Ovary (tissue), 10 donors: ENCODE measurements at places on chromosomes 3 and 15. TPM values are rescaled to one million over a fixed set of nuclear protein-coding genes. Genes with fewer than 3 reads are reported as not detected.

Gene GOLGA8J
- not detected for polyA plus RNA-seq

Gene ROBO1
- 17.9 TPM for polyA plus RNA-seq

Gene ACAN
- 5.1 TPM for polyA plus RNA-seq

Gene DNAH12
- polyA plus RNA-seq, result 0.28 TPM

GRCh38 chr3:56796202-56796601, 5.5 kb downstream of the ARHGEF3 start:
- DNase-seq, result no peak

DNA sequence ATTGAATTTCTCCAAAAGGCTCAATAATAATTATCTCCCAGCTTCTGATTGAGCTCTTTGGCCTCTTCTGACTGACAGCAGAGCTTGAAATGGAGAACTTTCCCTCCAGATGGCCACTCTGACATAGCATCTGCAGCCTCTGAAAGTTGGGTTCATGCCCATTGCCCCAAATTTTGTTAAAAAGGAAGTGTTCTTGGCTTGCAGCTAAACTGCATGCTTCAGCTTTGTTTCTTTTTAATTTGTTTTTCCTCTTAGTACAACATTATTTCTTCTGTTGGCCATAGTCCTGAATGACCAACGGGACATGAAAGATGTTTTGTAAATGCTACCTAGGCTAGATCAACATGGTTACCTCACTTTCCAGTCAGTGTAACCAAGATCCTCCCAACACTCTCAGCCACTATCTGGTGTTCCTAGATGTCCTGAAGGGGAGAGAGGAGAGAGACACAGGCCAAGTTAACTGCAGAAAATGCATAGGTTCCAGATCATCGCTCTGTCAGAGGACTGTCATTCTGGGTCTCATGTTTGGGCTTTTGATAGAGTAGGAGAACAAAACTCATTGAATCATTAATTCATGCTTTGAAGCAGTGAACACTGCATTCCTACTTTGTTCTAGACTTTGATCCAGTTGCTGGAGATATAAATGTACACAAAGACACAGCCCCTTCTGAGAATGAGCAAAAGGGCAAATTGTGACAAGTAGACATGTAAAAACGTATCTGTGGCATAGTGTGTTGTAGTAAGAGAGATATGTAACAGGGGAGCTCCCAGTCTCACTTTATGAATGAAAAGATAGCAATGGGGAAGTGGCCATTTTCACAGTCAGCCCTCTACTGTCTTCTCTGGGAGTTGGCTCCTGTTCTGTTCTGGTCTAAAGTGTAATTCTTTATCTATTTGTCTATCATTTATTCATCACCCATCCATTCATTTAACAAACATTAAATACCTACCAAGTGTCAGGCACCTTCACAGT, 156.2 kb downstream of the ZNF621 start:
- no peak for DNase-seq

GRCh38 chr15:58243070-58243469, 104.9 kb downstream of the AQP9 start:
- no peak for DNase-seq

- no peak for DNase-seq
These were observed 13.4 kb downstream of the DHX36 start for GRCh38 chr3:154310840-154311239.

- no peak for DNase-seq
These were observed 3.8 kb upstream of the ZNF385D start for GRCh38 chr3:21754839-21755238.

DNA sequence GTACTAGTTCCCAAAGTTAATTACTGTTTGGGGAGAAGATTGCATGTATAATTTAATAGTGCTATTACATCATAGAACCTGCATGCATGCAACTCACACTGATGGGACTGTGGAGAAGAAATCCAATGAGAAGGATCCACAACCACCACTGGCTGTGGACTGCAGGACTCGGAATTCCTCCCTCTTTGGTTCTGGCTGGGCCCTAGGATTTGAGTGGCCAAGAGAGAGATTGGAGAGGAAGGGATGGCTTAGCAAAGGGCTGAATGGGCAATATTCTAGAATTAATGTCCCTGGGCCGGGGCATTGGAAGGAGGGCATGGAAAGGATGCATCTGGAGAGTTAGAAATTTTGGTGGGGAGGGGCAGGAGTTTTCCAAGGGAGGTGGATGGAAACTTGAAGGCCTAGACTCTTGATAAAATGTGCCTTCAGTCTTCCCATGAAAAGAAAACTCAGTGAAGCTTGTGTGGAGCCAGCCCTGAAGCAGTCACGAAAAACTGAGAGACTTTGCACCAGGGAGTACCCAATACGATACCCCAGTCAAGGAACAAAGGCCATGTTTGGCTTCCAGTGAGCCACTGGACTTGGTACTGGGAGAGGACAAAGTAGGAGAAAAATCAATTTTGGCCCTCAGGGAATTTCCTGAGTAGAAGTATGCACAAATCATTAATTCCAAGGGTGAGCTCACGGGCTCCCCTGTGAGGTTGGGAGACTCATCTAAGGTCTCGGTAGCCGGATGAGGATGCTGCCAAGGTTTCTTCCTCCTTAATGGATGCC, 31.4 kb upstream of the TPM1 start:
- no peak for DNase-seq
